C1 segment of cervical spinal cord (tissue), 14 donors: ENCODE measurements at places on chromosomes 13 and 19.

GRCh38 chr13:70544706-70545105 is 436.5 kb upstream of the KLHL1 start:
- no peak for DNase-seq

DNA sequence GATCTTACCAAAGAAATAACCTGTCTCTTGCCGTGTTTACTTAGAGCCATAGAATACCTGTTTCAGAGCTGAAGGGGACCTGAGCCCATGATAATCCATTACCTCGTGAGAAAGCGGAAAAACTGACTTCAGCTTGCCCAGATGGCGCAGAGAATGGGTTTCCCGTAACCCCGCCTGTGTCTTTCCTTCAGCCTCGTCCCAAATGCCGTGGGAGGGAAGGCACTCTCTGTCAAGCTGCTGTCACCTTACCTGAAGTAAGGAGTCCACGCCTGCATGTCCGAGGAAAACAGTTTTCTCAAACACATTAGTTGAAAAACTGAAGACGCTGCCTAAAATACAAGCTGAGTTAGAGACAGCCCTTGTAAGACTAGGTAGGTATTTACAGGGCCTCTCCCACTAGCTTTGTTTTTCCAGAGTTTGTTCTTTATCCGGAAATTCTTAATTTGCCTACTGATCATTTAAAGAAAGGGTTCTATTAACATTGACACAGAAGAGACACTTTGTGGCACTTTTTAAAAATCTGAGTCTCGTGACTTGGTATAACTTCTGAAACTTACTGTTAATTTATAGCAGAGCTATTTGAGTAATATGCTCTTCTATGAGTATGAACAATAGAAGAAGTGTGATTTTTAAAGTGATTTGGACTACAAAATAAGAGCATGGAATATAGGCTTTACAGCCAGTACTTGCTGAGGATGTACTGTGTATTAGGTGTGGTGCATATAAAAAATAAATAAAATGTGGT is 1.3 kb upstream of the INTS6 start:
- DNase-seq, result no peak

- DNase-seq, result no peak
Observed at GRCh38 chr13:77353995-77354394, 27.1 kb upstream of the MYCBP2 start.

DNA sequence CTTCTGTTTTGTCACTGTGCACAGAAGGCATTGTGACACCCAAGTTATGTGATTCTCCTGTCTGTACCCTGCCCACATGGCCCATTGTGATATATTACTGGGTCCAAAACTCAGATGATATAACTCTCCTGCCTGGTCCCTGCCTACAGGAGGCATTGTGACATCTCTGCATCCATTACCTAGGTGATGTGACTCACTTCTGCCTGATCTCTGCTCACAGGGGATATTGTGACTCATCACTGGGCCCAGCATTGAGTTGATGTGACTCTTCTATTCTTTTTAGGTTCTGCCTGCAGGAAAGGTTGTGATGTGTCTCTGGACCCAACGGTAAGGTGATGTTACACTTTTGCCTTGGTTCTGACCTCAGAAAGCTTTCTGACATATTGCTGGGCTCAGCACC is 67.9 kb upstream of the ZNF724 start:
- DNase-seq, result no peak

GRCh38 chr19:35329323-35329722 is 336 bp downstream of the CD22 start:
- no peak for DNase-seq

GRCh38 chr13:62625214-62625881 is 1209.7 kb upstream of the PCDH20 start:
- DNase-seq, result no peak

DNA sequence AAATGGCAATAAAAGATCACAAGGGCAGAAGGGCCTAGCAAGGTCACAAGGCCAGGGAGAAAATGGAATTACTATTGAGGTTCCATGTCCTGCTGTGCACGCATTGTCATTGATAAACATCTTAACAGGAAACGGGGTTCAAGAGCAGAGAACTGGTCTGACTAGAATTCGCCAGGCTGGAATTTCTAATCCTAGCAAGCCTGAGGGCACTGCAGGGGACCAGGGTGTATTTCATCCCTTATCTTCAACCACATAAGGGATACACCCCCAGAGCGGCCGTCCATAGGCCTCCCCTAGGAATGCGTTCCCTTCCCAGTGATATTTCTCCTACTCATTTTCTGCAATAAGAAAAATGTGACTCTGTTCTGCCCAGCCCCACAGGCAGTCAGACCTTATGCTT is 19.5 kb downstream of the ERICH4 start:
- no peak for DNase-seq

DNA sequence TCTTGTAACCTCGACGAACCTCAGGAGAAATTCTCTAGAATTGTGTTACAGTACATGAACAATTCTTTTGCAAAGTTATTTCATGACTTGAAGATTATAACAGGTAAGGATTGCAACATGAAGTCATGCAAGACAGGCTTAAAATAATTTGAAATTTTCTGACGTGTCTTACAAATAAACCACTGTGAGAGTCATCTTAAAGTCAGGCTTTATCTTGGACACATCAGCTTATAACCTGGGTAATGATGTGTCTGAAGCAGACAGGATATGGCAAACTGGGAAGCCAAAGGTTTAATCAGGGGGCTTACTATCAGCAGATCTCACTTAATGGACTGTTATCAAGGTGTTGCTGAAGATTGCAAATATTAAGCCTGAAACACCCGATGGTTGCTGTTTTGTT is 407.8 kb downstream of the KLF5 start:
- DNase-seq, result no peak

DNA sequence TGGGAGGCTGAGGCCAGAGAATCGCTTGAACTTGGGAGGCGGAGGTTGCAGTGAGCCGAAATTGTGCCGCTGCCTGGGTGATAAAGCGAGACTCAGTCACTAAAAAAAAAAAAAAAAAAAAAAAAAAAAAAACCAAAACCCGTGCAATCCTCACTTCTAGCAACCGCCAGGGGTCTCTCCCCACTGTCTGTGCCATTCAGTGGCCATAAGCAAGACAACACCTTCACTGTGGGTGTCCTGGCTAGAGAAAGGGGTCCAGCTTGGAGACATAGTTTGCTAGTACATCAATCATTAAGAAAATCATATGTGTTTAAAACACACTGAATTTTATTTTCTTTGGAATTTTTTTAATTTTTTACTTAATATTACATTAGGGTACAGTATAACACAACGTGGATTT is 68.2 kb downstream of the RASL11A start:
- DNase-seq, result no peak

GRCh38 chr19:44823373-44823698 is 14.4 kb downstream of the BCAM start:
- no peak for DNase-seq

DNA sequence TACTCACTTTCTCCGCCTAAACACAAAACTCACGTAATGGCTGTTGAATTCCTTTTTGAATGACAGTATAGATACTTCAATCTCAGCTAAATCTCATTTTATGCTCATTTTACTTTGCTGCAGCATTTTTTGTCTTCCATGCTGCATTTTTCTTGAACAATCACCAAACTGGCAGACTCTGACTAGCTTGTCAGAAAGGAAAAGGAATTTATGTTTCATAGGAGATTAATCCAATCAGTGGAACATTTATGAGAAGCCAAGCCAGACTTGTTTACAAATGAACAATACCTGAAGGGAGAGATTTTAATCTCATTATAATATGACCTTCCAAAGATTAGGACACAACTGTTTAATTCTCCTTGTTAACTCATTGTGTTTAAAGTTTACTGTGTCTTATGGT is 1044.3 kb downstream of the DIAPH3 start:
- DNase-seq, result no peak

- DNase-seq, result no peak
Observed at GRCh38 chr19:18646535-18647370, 9.9 kb downstream of the KLHL26 start.

- no peak for DNase-seq
Observed at GRCh38 chr13:23547000-23547590, 23.1 kb upstream of the TNFRSF19 start.

GRCh38 chr13:80160110-80160509 is 180.8 kb downstream of the SPRY2 start:
- DNase-seq, result no peak

GRCh38 chr13:41785402-41786172 is 175.3 kb downstream of the VWA8 start:
- DNase-seq, result no peak

DNA sequence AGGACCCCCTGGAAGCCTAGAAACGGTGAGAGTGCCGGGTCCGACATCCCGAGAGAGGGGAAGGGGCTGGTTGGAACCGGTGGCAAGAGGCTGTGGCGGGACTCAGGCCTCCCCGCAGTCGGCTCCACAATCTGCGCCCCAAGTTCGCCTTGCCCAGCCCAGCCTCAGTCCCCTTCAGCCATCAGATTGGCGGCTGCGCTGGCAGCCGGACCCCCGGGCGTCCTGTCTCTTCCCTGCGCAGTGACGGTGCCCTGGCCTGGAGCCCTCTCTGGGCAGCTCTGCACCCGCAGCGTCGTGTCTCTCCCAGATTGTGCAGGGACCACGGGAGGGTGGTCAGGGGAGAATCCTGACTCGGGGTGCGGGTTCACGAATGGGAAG is 315 bp downstream of the ZNF492 start:
- DNase-seq, result no peak

- no peak for DNase-seq
Observed at GRCh38 chr13:45713721-45714120, 11.6 kb downstream of the CBY2 start.
